ENCODE measurements at places on chromosomes 5 and 9.

GRCh38 chr5:3393920-3394597, 201.6 kb upstream of the IRX1 start:
- DNase-seq = no peak

DNA sequence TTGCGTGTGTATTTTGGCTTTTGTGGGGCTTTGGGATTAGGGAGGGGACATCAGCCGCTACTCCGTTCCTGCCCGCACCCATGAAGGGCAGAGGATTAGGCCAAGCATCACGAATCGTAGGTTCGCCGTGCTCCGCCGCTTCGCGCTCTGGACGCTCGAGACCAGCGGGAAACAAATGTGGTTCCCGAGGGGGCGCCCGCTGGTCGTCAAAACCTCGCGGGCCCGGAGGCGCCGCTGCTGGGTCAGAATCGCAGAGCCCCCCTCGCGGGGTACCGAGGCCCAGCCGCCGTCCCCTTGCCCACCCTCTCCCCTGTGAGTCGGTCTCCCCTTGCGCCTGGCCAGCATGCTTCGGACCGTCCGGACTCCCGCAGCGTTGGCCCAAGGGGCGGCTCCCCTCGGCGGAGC, 2.3 kb upstream of the PAX5 start:
- no peak for DNase-seq

GRCh38 chr5:149680810-149681221, 49.3 kb upstream of the PPARGC1B start:
- peak; percentile 98 for DNase-seq

- no peak for DNase-seq
Measured at GRCh38 chr5:150208187-150209098, 18.6 kb downstream of the SLC6A7 start.

DNA sequence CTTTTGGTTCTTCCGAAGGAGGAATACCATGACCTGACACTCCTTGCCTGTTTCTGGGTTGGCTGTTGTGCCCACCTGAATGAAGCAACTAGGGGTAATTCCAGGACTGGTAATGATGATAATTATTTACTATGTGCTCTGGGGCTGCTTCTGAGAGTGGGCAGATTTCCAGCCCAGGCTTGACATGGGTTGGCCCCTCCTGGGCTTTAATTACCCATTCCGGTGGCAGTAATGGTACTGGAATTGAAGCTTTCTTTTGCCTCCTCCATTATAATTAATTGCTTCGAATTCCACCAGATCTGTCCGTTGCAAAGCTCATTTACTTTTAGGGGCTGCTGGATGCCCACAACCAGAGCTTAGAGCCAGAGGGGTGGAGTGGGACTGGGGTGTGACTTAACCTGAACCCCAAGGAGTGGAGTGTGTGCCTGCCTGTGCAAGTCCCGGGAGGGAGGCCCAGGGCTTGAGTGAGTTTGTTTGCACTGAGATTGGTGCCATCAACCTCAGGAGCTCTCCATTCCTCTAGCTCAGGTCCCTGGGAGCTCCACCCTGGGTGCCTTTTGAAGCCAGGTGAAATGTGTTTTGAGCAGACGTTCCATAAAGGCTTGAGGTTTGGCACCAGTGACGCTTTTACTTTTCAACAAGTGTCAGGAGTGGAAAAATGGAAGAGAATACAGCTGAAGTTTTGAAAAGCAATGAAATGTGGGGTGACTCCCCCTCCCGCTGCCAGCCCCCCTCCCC, 214.6 kb downstream of the PDZD2 start:
- no peak for DNase-seq

- DNase-seq = peak; percentile 71
Measured at GRCh38 chr5:65066387-65067146, 297.8 kb downstream of the CWC27 start.
